H4 (cell line): ENCODE measurements at places on chromosomes 2 and 18. TPM values are rescaled to one million over a fixed set of nuclear protein-coding genes. Genes with fewer than 3 reads are reported as not detected.

The SH3RF3 gene
- 0.45 and 0.87 TPM in 2 replicates for total RNA-seq

The CRYBA2 gene
- not detected in 2 replicates for total RNA-seq

The GAL3ST2 gene
- total RNA-seq: not detected in 2 replicates

The VIT gene
- total RNA-seq: 2.4 and 3.6 TPM in 2 replicates

The STEAP3 gene
- 14.0 and 17.7 TPM in 2 replicates for total RNA-seq

The MC5R gene
- total RNA-seq: 0.10 TPM in 1 of 2 replicates, not detected in the other

The CYP1B1 gene
- total RNA-seq: 16.3 and 29.9 TPM in 2 replicates

The KATNAL2 gene
- 6.7 and 6.8 TPM in 2 replicates for total RNA-seq

The SOS1 gene
- 14.3 and 25.8 TPM in 2 replicates for total RNA-seq

The INHBB gene
- total RNA-seq: 0.31 and 0.66 TPM in 2 replicates

The RNF125 gene
- 0.25 and 0.29 TPM in 2 replicates for total RNA-seq

The ERMN gene
- total RNA-seq: 0.04 TPM in 1 of 2 replicates, not detected in the other

The SNRNP200 gene
- 28.9 and 30.2 TPM in 2 replicates for total RNA-seq

The SRD5A2 gene
- not detected in 2 replicates for total RNA-seq

The KCNG2 gene
- total RNA-seq: not detected in 2 replicates

The PRKCE gene
- total RNA-seq: 22.4 and 30.9 TPM in 2 replicates

The ASAP2 gene
- total RNA-seq: 10.4 and 13.7 TPM in 2 replicates

The DNAH7 gene
- total RNA-seq: 0.02 and 0.50 TPM in 2 replicates

- DNase-seq: no peak
These were observed 8.4 kb downstream of the PTPRM start for GRCh38 chr18:7575465-7576028.

GRCh38 chr2:9033385-9034168 lies 30.1 kb upstream of the MBOAT2 start:
- no peak for DNase-seq

DNA sequence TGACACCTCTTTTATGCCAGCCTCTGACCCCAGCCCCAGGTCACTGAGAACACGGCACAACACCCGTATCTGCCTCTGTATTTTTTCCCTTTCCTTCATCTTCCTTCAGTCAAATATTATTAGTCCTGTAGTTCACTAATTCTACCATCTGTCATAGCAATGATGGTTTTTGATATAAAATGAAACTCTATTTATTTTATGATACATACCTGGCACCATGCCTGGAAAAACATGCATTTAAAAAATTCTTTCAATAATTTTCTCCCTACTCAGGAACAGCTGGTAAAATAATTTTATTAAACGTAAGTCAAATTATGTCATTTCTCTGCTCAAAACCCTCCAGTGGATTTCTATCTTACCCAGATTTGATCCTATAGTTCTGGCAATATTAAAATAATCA lies 224.7 kb downstream of the CDH7 start:
- DNase-seq: no peak

- no peak for DNase-seq
These were observed 79.7 kb downstream of the PDK1 start for GRCh38 chr2:172635548-172635947.

DNA sequence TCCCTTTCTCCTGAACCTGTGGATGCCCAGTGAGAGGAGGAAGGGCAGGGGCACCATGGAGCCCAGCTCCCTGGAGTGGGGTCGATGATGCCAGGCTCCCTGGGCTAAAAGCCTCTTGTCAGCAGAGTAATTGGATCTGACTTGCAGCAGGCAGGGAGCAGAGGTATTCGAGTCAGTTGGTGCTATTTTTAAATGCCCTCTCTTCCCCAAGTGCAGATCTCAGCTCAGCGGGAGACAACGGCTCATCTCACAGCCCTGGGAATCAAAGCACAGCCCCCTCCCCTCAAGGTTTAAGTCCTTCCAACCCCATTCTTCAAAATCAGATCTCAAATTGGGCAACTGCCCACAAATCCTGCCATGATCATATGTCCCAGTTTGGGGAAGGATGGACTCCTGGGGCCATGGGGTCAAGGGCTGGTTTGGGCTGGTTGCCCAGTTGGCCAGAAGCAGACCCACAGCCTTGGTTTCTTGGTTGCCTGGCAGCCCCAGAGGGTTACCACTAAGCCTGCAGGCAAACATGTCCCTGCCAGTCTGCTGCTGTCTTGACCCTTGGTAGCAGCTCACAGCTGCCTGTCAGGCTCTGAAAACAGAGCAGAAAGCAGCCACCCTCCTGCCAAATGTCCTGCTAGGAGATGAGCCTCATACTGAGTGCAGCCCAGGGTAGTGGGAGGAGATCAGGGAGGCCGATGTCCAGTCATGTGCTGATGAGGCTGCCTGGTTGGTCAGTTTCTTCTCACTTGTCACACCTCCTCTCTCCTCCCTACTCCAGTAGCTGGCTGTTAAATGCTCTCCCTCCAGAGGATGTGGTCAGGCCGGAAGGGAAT lies 244.9 kb downstream of the LOXHD1 start:
- DNase-seq: peak; percentile 43

DNA sequence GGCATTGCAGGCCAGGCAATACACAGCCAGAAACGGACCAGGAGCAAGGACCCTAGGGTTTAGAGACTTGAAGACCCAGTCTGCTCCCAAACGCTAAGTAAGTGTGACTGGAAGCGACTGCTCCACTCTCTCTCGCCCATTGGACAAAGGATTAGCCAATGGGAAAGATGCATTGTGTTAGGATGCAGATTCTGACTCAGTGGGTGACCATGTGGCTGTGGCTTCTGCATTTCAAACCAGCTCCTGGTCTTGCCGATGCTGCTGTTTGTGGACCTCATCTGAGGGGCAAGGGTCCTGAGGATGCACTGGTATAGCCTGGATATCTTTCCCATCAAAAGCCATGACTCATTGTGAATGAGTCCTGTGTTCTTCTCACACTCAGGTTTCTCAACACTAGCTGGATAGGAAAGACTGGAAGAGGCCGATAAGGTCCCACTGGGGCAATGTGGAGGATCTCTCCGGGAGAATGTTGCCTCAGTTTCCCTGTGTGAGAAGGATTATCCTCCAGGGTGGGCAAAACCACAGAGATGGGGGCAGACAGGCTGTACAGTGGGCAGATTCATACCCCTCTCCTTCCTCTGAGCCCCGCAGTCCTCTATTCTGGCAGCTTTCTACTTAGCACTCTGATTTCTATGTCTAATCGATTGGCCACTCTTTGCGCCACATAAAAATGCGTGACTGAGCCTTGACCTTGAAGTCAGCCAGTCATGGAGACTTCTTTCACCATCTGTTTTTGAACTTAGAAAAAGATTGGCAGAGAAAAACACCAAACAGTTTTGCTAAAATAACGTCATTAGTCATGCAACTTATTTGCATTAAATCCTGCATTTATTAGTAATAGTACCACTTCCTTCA lies 257.1 kb downstream of the PRKCE start:
- no peak for DNase-seq

GRCh38 chr2:45843136-45843535 lies 191.7 kb downstream of the PRKCE start:
- no peak for DNase-seq

DNA sequence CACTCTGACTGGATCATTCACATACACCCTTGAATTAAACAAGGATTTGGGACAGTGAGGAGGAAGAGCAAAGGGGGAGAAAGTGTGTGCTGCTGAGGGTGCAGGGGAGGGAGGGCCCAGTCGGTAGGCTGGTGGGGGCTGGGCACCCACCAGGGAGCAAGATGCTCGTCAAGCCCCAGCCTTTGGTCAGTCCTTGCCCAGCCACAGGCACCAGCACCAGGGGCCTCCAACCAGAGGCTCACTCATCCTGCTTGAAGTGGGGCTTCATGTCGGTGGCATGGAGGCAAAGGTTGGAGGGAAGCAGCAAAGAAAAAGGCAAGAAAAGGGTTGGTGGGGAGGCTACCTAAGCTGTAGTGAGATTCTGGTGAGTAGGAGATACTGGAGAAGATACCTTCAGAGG lies 21.9 kb downstream of the CDC42EP3 start:
- no peak for DNase-seq

GRCh38 chr2:240512109-240512485 lies 45.7 kb downstream of the ANKMY1 start:
- no peak for DNase-seq

- no peak for DNase-seq
These were observed 87.8 kb downstream of the UPP2 start for GRCh38 chr2:158189526-158189925.

DNA sequence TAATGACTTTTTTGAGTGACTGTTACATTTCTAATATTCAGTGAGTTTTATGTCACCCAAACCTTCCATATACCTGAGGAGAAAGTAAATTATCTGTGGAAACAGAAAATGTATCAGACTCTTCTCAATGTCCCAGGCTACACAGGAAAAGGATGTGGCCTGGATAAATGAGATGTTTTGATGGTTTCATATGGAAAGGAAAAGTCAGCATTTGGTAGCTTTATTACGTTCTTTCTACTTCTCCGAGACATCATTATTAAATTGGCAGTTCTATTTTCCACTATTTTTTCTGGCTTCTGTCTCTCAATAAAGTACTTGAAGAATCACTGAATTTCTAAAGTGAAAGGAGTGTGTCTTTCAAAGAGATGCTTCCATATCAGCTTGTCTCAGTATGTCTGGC lies 847.0 kb upstream of the CRIM1 start:
- DNase-seq: no peak

GRCh38 chr2:233352141-233352842 lies 2.0 kb upstream of the DGKD start:
- no peak for DNase-seq

DNA sequence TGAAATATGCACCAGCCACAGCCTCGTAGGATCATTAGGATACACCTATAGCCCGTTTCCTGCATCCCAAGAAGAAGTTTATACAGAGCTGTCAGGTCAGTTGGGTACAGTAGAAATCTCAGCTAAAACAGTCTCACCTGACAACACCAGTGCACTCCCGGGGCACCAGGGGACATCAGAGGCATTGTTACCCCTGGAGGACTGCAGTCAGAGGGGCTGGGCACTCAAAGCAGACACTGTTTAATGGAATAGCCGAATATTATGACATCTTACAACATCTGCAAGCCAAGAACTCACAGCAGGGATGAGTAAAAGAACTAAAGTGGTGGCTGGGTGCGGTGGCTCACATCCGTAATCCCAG lies 93.0 kb upstream of the ID2 start:
- DNase-seq: no peak

DNA sequence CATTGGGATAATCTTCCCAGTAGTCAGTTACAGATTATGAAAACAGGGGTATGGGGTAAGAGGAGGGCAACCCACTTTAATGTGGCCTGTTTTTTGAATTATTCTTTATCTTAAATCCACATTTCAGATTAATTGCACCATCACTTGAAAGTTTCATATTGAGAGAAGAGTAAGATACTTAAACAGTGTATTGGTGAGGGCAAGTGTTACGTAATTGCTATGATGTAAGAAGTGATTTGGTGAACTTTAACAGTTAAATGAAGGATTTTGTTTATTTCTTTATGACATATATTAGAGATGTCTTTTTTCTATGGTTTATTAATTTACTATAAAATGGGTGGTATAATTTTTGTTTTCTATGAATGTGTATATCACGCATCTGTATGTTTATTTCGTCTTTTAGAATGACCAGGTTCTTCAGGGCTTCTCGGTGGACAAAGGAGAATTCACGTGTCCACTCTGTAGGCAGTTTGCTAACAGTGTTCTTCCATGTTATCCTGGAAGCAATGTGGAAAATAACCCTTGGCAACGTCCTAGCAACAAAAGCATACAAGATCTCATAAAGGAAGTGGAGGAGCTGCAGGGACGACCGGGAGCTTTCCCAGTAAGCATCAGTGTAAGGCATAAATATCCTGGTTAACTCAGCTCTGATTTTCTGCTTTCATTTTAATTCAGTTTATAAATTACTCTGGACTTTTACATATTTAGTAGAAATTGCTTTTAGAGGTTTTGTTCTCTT lies 171.2 kb upstream of the MYO3B start:
- DNase-seq: no peak

- no peak for DNase-seq
These were observed 135.5 kb downstream of the GLI2 start for GRCh38 chr2:120871016-120871635.

DNA sequence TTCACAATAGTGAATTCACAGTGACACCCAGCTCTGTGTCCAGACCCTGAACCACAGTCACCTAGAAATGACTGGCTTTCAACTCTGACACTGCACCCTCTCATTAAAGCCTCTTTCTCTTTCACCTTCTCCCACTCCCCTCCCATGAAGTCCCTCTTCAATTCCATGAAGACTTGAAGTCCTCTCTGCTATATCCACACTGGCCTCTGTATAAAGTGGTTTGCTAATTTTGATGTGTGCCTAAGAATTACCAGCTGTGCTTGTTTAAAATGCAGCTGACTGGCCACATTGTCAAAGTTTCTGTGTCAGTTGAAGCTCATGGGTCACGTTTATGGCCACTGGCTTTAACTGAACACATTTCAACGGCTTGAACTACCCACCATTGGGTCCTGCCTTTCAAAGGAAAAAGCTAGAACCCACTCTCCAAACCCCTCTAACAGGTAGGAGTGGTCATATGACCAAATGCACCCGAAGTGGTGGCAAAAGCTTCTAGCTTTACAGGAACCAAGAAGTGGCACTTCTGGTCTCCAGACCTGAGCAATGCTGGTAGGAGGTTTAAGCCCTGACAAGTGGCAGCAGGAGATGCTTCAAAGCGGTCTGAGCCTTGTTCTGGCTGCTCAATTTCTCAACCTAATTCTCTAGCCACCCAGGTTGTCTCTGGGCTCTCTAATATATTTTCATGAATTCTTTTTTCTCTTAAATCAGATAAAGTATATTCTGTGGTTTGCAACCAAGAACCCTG lies 34.2 kb downstream of the B4GALT6 start:
- no peak for DNase-seq

- no peak for DNase-seq
These were observed 250.3 kb downstream of the MYCN start for GRCh38 chr2:16190446-16191270.

DNA sequence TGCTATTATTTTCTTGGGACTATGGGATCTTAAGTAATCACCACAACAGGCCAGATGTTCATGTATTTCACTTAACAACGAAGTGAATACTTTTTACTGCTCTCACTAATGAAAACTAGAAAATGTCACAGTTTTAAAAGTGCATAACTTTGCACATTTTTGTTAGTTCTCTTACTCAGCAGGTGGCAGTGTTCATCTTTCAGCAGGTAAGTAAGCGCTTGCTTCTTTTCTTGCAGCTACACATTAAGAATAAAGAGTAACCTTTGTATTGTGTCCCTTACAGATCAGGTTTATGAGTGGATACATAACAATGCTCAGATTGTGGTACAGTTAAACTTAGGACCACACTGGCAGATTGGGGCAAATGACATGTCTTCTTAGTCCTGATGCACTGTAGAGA lies 61.0 kb downstream of the DAW1 start:
- no peak for DNase-seq

- no peak for DNase-seq
These were observed 31.9 kb downstream of the UXS1 start for GRCh38 chr2:106161938-106162820.
